ENCODE measurements at places on chromosomes 12 and 14. TPM values are rescaled to one million over a fixed set of nuclear protein-coding genes. Genes with fewer than 3 reads are reported as not detected.

DNA sequence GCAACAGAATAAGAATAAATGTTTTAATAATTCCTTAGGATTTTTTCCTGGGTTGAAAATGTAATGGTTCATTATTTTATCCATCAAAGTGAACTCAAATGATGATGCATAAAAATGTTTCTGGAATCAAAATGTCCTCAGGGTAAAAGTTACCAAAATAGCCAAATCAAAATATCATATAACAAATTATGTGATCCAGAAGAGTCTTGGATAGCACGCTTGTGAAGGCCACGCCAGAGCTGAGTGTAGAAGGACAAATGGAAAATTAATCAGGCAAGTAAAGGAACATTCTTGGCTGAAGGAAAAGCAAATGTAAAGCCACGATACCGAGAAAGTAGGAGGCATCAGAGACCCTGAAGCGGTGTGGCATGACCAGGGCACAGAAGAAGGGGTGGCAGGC is 169.2 kb downstream of the CAPZA3 start:
- no peaks in the 10 kb centered on the region for H3K27me3 ChIP-seq
- DNase-seq = no peak
- H3K36me3 ChIP-seq = no peaks in the 10 kb centered on the region

GRCh38 chr12:55925870-55926737 is 1.6 kb downstream of the PYM1 start:
- DNase-seq = no peak
- H3K27me3 ChIP-seq = no peaks in the 10 kb centered on the region
- peaks cover 38% of the 10 kb centered on the region for H3K36me3 ChIP-seq
- H3K27ac ChIP-seq = peak overlapping the region; percentile 84
- H3K4me1 ChIP-seq = peaks cover 26% of the 10 kb centered on the region
- H3K4me3 ChIP-seq = peak overlapping the region; percentile 63

DNA sequence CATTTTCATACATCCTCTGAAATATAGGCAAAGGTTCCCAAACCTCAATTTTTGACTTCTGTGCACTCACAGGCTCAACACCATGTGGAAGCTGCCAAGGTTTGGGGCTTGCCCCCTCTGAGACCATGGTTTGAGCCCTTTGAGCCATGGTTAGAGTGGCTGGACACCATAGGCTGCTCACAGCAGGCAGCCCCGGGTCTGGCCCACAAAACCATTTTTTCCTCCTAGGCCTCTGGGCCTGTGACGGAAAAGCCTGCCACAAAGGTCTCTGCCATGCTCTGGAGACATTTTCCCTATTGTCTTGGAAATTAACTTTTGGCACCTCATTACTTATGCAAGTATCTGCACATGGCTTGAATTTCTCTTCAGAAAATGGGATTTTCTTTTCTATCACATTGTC is 1113.2 kb upstream of the ATXN7L3B start:
- no peak overlapping the region for H3K27ac ChIP-seq
- no peak for DNase-seq
- H3K4me1 ChIP-seq = no peaks in the 10 kb centered on the region
- H3K4me3 ChIP-seq = no peak overlapping the region
- no peaks in the 10 kb centered on the region for H3K27me3 ChIP-seq

DNA sequence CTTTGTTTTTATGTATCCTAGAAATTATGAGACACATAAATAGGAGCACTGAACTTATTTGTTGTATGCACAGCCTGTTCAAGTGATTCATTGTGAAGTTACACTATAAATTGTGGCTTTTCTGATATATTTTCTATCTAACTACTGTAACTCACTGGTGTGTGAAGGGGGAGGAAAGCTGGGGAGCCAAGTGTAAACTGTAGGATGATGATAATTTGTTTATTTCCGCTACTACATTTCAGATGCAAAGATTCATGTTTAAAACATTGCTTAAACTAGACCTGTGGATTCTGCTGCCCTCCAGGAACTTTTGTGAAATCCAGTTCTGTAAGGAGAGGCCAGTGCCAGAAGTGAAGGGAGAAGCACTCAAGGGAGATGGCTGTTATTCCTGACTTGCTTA is 3.3 kb downstream of the TMTC2 start:
- no peaks in the 10 kb centered on the region for H3K36me3 ChIP-seq
- peaks cover 12% of the 10 kb centered on the region for H3K27me3 ChIP-seq
- DNase-seq = no peak
- no peak overlapping the region for H3K4me3 ChIP-seq

DNA sequence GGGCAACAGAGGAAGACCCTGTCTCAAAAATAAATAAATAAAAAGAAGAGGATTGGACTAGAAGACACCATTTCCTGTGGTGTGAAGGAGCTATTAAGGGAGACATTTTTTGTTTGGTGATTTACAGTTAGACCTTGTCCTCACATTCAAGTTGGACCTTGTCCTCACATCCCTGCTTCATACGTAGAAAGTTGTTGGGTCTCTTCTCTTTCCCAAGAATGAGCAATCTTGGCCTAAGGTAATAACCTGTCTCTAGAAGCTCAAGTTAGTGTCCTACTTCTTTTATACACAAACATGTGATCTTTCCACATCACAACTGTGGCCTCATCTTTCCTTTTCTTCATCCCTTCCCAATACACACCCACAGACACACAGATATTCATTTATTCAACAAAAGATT is 13.0 kb downstream of the APOLD1 start:
- no peak for DNase-seq
- H3K27ac ChIP-seq = no peak overlapping the region
- H3K4me1 ChIP-seq = peaks cover 8% of the 10 kb centered on the region
- H3K27me3 ChIP-seq = no peaks in the 10 kb centered on the region

GRCh38 chr14:44463356-44464004 is 43.6 kb downstream of the FSCB start:
- no peaks in the 10 kb centered on the region for H3K36me3 ChIP-seq
- no peak for DNase-seq
- H3K27ac ChIP-seq = no peak overlapping the region
- no peaks in the 10 kb centered on the region for H3K4me1 ChIP-seq
- H3K4me3 ChIP-seq = no peak overlapping the region
- no peaks in the 10 kb centered on the region for H3K27me3 ChIP-seq

DNA sequence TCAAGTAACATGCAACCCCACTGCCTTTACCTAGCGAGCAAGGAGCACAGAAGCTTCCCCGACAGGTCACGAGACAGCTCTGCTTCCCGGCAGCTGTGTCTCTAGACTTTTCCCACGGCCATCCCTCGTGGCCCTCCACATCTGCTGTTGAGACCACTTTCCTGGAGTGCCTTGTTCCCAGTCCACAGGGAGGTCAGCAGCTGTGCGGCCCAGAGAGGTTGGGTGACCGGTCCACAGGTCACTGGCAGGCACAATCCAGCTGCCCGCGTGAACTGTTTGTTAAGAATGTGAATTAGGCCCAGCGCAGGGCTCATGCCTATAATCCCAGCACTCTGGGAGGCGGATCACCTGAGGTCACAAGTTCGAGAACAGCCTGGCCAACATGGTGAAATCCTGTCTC is 71.5 kb downstream of the SCARB1 start:
- H3K36me3 ChIP-seq = no peaks in the 10 kb centered on the region
- no peak overlapping the region for H3K4me3 ChIP-seq
- H3K27ac ChIP-seq = no peak overlapping the region

DNA sequence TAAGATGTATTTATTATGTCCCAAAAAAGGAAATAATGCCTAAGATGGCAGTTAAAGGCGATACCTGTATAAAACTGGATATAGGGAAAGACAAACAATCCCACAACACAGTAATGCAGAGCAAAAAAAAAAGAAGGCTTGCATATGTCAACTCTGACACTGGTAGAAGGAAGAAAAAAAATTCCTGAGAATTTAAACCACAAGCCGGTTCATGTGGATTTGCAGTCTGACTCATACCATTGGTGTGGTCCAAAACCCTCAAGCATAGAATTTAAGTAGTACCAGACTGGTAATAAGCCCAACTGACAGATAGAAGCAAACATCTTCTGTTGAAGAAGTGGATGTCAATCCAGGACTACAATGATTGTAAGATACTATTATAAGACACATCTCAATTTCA is 7.2 kb downstream of the DNAI7 start:
- no peak overlapping the region for H3K4me3 ChIP-seq
- peak overlapping the region; percentile 91 for H3K27ac ChIP-seq
- DNase-seq = peak; percentile 85
- H3K27me3 ChIP-seq = no peaks in the 10 kb centered on the region
- H3K4me1 ChIP-seq = peaks cover 31% of the 10 kb centered on the region

- DNase-seq = no peak
- H3K27ac ChIP-seq = no peak overlapping the region
- no peak overlapping the region for H3K4me3 ChIP-seq
- peaks cover 91% of the 10 kb centered on the region for H3K36me3 ChIP-seq
Observed at GRCh38 chr14:102047808-102048540, 38.9 kb downstream of the HSP90AA1 start.

GRCh38 chr14:36941783-36942521 is 230.5 kb downstream of the SLC25A21 start:
- DNase-seq = peak; percentile 52
- H3K27ac ChIP-seq = no peak overlapping the region
- H3K36me3 ChIP-seq = no peaks in the 10 kb centered on the region
- H3K4me1 ChIP-seq = peaks cover 33% of the 10 kb centered on the region

DNA sequence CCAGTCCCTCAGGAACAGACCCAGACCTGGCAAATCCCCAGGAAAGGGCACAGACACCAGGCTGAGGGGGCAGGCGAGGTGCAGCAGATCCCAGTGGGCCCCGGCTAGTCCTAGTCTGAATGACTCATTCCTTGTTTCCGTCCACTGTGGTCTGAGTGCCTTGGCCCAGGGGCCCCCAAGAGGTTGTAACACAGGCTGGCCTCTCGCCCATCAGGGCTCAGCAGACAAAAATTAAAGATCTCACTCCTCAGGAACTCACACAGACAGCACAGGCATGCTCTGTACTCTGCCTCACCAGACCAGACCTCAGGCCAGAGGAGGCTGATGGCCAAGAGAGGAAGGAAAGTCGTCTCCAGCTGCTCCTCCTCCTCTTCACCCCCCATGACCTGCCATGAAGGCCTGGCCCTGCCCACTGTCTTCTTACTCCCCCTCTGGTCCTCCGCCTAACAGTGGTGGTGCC is 7.7 kb upstream of the LTBP2 start:
- DNase-seq = peak; percentile 84
- no peaks in the 10 kb centered on the region for H3K36me3 ChIP-seq
- H3K4me3 ChIP-seq = no peak overlapping the region
- no peaks in the 10 kb centered on the region for H3K27me3 ChIP-seq
- peaks cover 61% of the 10 kb centered on the region for H3K4me1 ChIP-seq

DNA sequence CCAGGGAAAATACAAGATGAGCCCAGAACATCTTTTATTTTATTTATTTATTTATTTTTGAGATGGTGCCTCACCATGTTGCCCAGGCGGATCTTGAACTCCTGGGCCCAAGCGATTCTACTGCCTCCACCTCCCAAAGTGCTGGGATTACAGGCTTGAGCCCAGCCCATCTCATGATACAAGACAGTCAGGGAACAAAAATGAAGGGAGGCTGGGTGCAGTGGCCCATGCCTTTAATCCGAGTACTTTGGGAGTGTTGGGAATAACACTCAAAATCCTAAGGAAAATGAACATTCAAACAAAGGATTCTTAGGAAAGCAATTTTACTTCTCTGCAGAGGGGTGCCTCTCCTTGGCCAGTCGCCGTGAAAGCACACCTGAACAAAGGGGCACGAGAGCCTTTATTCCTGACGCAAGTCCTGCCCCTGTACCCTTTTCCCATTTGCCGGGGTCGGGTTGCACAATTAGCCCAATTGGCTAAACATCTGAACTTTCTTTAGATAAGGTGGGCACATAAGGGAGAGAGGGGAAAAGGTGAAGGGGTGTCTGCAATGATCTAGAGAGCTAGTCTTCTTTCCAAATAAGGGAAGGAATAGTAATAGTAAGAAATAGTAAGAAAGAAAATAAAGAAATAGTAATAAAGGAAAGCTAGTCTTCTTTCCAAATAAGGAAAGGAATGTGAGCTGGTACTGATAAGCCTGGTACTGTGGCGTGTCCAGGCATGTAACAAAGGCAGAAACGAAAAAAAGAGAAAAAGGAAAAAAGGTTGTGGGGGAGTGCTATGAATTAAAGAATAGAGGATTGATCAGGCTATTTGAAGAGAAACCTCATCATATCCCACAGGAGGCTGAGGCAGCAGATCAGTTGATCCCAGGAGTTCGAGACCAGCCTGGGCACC is 13.4 kb downstream of the NCAPD2 start:
- H3K4me1 ChIP-seq = peaks cover 18% of the 10 kb centered on the region
- peaks cover 94% of the 10 kb centered on the region for H3K36me3 ChIP-seq
- no peak overlapping the region for H3K4me3 ChIP-seq

DNA sequence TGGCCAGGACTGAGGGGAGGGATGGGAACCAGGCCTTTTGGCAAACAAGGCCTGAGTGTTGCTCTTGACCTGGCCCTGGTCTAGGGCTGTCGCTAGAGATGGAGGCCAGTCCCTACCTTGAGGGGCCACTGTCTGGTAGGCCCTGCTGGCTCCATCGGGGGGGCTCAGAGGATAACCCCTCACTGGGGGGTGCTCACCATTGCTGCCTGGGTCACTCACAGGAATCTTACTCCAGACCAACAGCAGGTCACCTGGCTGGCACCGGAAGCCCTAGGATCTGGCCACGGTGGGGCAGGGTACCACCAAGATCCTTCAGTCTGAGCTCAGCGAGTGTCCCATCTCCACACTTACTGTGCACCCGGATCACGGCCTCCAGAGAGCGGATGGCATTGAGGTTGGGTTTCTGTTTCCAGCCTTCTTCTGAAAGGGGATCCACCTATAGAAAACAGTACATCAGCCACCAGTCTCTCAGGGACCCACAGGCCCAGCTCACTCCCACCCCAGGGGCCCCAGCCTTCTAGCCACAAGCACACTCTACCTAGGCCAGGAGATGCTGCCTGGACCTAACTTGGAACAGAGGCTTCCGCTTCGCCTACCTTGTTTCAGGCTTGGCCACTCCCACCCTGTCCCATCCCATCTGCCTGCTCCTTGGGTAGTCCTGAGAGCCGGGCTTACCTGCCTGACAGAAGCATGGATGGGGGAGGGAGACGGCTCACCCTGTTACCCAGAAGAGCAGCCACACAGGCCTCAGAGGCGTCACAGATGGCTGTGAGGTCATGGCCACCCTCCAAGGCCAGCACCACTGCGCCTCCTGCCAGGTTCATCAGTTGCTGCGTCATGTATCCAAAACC is 12.2 kb downstream of the SLC48A1 start:
- H3K36me3 ChIP-seq = peaks cover 92% of the 10 kb centered on the region
- no peaks in the 10 kb centered on the region for H3K27me3 ChIP-seq
- H3K4me3 ChIP-seq = no peak overlapping the region
- H3K27ac ChIP-seq = no peak overlapping the region

DNA sequence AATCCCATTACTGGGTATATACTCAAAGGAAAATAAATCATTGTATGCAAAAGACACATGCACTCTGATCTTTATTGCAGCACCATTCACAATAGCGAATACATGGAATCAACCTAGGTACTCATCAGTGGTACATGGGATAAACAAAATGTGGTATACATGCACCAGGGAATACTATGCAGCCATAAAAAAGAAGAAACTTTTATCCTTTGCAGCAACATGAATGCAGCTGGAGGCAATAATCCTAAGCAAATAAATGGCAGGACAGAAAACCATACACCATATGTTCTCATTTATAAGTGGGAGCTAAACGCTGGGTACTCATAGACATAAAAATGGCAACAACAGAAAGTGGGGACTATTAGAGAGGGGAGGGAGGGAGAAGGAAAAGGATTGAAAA is 15.9 kb downstream of the ERGIC2 start:
- no peaks in the 10 kb centered on the region for H3K4me1 ChIP-seq
- DNase-seq = no peak

SETD3 gene
- total RNA-seq = 84.2 TPM

GSG1 gene
- not detected for total RNA-seq

ZNF641 gene
- 9.9 TPM for total RNA-seq

CTSG gene
- not detected for total RNA-seq

FGF23 gene
- not detected for total RNA-seq

LRRIQ1 gene
- not detected for total RNA-seq

MYH6 gene
- not detected for total RNA-seq

CCDC177 gene
- not detected for total RNA-seq

BORCS5 gene
- total RNA-seq = 15.2 TPM

NT5DC3 gene
- total RNA-seq = 15.4 TPM

TAS2R14 gene
- 2.9 TPM for total RNA-seq

KRT82 gene
- total RNA-seq = not detected
